ENCODE measurements at places on chromosomes 12 and 14. TPM values are rescaled to one million over a fixed set of nuclear protein-coding genes. Genes with fewer than 3 reads are reported as not detected.

The VRTN gene
- not detected for total RNA-seq

The RIMKLB gene
- total RNA-seq = 42.6 TPM

The KRT8 gene
- 13.0 TPM for total RNA-seq

The IQSEC3 gene
- total RNA-seq = not detected

The MYBPC1 gene
- not detected for total RNA-seq

The UBE3B gene
- 39.5 TPM for total RNA-seq

The CLEC4D gene
- total RNA-seq = not detected

The TMEM229B gene
- total RNA-seq = 2.9 TPM

The PLEKHD1 gene
- 0.08 TPM for total RNA-seq

DNA sequence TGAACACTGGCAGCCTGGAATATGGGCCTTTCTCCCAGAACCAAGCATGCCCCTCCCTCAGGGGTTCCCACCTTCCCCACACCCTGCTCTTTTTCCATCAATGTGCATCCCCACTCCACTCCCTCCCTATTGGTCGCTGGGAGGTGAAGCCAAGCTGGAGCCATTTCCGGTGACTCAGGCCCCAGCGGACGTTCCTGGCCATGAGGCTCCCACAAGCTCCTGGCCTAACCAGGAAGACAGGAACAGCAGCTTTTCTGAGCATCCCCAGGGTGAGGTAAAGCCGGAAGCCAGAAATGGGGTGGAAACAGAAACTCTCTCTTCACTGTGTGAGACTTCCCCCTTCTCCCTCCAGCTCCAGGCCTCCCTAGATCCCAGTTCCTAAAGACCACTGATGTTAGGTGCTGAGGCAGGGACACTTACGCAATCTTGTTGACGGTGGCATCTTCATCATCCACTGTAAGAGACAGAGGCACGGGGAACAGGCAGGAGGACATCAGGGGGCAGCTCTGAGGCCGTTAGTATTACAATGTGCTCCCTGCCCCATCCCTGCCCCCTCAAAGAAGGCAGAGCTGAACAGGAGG is 5.1 kb downstream of the LMBR1L start:
- no peak for DNase-seq

DNA sequence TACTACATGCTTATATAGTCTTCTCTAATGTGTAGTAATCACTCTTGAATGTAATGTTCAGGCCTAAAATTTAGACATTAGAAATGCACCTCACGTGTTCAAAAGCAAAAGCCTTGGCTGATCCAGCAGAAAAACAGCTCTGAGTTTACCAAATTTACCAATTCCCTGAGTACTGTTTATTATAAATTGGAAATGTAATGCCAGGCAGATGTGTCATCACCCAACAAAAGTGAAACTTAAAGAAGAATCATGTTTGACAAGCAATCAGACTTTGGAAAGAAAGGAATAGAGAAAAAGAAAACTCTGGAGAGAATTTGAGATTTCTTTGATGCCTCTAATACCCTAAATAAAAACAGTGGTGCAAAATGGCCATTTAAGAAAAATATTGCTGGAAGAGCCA is 26.5 kb upstream of the STRAP start:
- DNase-seq = no peak

DNA sequence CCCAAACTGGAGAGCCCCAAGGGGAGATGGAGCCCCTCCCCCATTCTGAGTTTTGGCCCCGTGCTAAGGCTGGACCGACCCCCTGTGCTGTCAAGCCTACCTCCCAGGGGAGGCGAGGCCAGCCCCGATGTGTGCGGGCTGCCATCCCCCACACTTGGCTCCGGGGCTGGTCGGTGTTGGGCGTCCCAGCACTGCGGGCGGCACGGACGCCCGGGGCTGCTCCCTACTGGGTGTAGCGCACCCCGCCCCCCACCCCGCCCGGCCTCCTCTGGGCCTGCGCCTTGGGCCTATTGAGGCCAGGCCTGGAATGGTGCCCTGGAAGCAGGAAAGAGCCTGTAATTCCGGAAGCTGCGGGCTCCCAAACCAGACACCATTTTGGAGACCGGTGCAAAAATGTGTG is 2.6 kb downstream of the DCAF4 start:
- no peak for DNase-seq

GRCh38 chr12:55933169-55933798 is 2.3 kb downstream of the DGKA start:
- no peak for DNase-seq

GRCh38 chr12:10690906-10691305 is 17.1 kb upstream of the STYK1 start:
- DNase-seq = no peak

DNA sequence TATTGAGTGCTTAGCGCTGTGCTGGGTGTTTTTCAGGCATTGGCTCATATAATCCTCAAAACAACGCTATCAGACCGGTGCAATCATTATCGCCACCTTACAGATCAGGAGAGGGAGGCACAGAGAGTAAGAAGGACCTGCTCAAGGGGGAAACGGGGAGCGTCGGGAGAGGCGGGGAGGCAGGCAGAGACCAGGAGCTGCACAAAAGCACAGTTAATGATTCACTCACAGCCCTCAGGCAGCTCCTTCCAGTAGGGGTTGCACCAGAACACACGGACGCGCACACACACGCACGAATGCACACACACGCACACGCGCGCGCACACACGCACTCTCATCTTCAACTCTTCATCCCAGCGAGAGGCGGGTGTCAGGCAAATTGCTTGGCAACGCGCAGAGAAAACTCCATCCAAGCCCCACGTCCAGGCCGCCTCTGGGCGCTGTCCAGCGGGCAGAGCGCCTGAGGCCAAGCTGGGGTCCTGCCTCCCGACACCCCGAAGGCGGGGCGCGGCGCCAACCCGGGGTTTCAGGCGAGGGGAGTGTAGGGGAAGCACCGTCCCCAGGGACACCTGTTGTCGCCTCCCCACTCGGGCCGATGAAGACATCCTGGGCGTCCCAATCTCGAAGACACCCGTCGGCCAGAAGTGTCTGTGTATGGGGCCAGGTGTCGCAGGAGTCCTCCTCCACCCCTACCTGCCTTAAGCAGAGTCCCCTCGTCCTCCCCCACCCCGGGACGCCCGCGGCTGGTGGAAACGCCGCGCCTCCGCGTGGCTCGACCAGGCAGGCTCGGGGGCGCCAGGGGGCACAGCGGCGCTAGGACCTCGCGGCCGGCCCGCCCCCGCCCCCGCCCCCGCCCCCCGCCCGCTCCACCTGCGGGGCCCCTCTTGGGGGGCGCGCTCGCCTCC is 35.5 kb upstream of the STON2 start:
- no peak for DNase-seq

DNA sequence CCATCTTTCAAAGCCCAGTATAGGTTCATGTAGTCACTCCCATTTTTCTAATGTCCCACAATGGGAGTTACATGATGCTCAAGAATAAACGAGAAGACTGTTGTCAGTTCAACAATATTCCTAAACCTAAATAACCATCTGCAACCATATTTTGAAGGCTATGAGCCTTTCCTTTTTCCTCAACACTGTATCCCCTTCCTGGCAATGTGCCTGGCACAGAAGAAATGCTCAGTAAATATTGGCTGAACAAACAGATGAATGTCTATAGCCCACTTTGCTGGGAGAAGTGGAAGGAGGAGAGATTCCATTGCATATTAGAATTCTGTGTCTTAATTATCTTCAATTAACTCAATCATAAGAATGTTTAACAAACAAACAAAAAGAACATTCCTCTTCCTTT is 6.1 kb downstream of the ARMH4 start:
- no peak for DNase-seq

- DNase-seq = no peak
These were observed 468.6 kb upstream of the SYT1 start for GRCh38 chr12:78395961-78396360.

- DNase-seq = no peak
These were observed 26.4 kb downstream of the SETD3 start for GRCh38 chr14:99454246-99454645.

DNA sequence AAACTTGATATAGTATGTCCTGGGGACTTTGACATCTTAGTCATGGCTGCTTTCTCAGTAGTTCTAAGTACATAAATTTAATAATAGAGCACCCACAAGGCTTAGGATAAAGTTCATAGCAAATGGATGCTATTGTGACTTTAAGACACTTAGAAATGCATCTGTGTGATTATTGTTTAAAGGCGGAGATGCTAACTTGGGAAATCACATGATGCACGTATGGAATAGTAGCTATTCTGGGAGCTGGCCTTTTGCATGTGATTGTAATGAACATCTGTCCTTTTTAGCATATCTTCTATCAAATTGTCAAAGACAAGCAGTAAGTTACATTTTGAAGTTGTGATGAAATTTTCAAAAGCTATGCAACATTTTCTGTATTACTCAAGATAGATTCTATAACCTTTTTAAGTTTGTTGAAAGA is 46.7 kb upstream of the ATP2A2 start:
- DNase-seq = no peak

DNA sequence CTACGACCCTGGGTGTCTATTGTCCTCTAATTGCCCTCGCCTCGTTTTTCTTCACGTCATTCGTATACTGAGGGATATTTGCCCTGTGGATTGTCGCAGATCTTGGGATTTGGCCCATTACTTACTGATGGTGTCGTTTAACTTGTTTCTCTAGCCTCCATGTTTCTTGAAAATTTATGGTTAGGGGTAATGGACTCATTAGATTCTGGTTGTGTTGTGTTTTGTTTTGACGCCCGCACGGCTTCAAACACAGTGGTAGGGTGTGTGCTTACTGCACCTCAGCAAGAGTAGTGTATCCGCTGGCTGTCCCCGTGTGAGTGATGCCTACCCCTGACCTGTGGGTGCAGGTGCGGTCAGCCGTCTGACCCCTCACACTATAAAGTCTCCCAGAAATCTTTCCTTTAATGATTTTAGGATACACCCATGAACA is 874 bp upstream of the RNU6-8 start:
- no peak for DNase-seq

- DNase-seq = no peak
These were observed 339.5 kb downstream of the AEBP2 start for GRCh38 chr12:19778797-19779196.
